Large intestine (tissue), 12 donors: ENCODE measurements at places on chromosomes 2 and 18.

- no peak for DNase-seq
Measured at GRCh38 chr2:154452906-154453493, 245.5 kb upstream of the KCNJ3 start.

- DNase-seq: no peak
Measured at GRCh38 chr2:112709703-112710102, 11.1 kb upstream of the NT5DC4 start.

GRCh38 chr2:181846399-181847197 lies 44.9 kb upstream of the ITPRID2 start:
- no peak for DNase-seq

- no peak for DNase-seq
Measured at GRCh38 chr2:96509847-96510230, 4.7 kb upstream of the NEURL3 start.

- no peak for DNase-seq
Measured at GRCh38 chr2:220708366-220708765, 863.7 kb downstream of the EPHA4 start.

DNA sequence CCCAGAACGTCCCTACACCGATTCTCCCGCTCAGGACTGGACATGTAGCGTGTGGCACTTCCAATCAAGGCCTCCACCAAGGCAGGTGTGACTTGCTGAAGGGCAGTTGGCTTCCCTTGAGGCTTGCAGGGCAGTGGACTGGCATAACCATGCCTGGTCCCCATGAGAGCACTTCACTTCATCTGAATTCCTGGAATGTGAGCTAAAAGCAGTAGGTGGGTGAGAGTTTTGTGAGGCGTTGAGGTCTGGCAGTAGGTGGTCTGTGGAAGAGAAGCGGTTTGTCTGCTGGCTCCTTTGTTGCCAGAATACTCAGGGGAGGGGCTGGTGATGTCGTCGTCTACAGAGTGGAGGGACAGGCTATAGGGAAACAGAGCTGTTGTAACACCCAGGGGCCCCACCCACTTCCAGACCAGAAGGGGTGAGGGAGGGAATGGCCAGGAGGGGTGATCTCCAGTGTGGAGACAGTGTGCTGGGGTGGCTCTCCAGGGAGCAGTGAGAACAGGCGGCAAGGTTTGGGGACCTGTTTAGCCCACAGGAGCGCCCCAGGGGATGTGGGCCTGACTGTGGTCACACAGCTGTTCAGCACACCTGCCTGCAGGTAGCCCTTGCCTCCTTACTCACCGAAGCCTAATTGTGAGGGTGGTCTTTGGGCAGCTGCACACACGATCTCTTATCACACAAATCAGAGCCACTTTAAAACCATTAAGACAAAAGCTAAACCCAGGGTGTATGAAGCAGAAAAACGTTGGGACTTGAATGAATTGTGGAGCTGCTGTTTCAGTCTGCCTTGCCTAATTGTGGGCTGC lies 21.5 kb upstream of the ALKAL2 start:
- DNase-seq: no peak

DNA sequence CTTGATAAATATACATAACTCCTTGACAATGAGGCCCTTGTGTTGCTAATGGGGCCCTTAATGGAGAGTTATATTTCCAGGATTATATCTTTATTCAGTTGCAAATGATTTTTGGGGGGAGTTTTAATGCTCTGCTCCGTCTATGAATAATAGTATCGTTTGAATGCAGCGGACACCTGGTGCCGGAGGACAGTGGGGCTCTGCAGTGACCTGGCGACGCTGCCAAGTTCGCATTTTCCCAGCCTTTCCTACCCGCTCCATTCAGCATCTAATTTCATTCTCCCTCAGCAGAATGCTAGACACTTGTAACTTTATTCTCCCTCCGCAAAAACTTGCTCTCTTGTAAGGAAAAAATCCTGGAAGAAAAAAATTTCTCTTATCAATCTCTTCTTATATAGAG lies 257.6 kb upstream of the SALL3 start:
- no peak for DNase-seq

DNA sequence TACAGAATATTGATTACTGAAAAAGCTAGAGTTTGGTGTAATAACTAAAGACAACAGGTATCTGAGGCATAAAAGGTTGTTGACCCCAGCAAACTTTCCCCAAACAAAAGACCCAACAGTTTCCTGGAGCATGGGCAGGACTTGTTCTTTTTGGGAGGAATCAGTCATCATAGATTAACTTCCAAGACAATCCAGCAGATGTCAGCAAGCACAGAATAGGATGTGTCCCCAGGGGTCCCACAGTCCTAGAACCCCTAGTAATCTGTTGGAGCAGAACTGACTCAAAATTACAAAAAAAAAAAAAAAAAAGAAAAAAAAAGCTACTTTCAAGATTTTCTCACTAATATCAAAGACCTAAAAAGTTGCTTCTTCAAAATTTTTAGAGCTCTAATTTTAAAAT lies 564.7 kb upstream of the SLC39A10 start:
- no peak for DNase-seq

DNA sequence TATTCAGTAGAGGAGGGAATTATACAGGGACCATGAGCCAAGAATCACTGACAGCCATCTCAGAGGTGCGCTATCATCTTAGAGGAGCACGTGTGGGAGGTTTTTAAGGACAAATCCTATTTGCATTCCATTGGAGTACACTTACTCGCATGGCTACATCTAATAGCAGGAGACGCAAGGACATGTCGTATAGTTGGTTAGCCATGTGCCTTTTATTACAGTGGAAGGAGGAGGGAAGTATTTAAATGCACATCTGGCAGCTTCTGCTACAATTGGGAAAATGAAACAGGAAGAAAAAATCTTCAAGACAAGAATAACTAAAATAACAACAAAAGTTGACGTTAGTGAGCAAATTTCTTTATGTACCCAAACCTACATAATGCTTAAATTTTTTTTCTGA lies 86.5 kb upstream of the UGP2 start:
- no peak for DNase-seq

DNA sequence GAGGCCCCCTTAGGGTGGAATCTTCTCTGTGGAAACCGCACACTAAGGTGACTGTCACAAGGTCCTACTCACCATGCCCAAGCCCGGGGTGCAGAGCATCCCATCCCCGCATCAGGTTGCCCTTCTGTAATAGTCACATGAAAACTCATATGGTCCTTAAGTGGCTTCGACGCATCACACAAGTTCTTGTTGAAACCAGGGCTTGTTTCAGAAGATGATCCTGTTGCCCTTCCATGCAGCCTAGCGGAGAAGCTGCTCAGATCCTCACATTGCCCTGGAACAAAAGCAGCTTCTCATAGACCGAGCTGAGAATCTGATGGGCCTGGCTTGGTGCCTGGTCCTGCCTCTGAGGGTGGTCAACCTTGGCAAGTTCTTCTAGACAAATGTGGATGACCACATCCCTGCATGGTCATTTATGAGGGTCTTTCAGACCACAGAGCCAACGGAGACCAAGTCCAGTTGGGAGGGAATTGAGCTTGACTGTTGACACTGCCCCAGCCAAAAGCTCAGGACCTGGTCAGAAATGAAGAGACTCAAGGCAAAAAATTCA lies 54.1 kb downstream of the PDCL3 start:
- DNase-seq: no peak
